Activated T-cell treated with anti-CD3 and anti-CD28 coated beads for 48 hours (primary cell): ENCODE measurements at places on chromosomes 1 and 21.

- DNase-seq: no peak
These were observed 834.0 kb downstream of the USP25 start for GRCh38 chr21:16563795-16564194.

GRCh38 chr1:94989398-94989797, 62.5 kb upstream of the CNN3 start:
- no peak for DNase-seq

GRCh38 chr1:203202431-203203245, 16.1 kb upstream of the CHI3L1 start:
- no peak for DNase-seq

DNA sequence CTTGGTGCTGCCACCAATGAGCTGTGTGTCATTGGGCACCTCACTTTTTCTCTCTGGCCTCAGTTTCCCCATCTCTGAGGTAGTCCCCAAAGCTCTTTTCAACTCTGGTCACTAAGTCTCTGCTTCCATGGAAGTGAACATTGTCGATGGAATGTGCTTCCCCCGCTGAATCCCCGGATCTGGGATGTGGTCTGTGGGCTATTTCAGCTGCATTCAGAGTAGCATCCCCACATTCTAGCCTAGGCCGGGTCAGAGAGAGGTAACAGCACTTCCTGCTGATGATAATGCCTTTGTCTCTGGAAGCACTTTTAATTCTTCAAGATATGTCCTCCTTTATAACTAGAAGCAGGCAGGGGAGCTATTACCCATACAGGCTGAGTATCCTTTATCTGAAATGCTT, 29.8 kb downstream of the RASSF5 start:
- DNase-seq: no peak

DNA sequence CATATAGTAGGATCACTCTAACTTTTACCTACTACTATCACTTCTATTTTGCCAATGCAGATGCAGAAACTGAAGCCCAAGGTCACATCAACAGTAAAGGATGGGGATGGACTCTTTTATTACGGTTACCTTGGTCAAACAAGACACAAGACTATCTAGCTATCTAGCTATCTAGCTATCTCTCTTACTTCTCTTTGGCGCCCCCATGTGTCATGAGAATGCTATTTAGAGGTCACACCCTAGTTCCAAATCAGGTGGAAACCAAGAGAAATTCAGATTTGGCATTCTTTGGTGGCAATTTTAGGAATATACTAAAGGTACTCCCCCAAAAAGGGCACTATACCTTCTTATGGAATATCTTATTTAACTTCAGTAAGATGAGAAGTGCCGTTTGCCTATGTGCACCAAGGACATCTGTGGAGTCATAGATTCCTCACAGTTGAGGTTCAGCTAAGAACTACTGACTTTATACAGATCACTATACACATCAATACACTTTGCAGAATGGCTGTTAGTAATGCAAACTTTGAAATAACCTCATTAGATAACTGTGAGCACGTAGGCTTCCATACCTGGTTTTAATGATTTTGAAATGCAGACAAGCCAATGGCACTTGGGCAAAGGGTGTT, 6.7 kb downstream of the ZNF648 start:
- DNase-seq: no peak

DNA sequence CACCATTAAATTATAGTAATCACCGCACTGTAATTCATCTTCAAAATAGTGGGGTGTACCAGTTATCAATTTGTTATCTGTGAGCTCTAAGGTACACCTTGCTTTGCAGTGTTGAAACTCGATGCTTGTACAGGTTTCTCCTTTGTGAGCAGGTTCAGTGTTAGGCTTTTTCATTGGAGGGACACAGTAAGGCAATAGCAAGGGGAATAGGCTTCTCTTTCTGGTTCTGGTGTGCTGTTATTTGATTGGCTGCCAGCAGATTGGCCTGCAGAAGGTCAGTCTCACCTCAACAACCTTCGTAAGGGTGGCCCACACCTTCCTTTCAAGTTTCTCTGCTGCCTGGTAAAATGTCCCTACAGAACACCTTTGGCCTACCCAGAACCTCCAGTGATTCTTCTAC, 76.2 kb upstream of the B3GALT2 start:
- no peak for DNase-seq

- no peak for DNase-seq
These were observed 17.4 kb upstream of the ACTRT2 start for GRCh38 chr1:3003941-3004270.

DNA sequence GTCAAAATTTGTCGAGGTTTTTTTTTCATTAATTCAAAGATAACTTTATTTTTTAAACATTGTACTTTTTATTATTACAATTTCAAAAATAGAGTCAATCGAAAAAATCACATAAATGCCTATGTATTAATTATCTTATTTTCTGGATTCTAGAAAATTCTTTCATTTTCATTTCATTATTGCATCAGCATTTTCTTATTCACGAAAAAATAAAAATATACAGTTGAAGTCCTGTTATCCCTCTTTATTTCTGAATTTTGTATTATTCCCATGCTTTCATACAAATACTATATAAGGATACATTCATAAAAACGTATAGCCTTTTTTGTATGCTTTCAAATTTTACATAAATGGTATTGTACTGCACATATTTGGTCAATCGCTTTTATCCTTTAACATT, 681.0 kb upstream of the USP24 start:
- no peak for DNase-seq

DNA sequence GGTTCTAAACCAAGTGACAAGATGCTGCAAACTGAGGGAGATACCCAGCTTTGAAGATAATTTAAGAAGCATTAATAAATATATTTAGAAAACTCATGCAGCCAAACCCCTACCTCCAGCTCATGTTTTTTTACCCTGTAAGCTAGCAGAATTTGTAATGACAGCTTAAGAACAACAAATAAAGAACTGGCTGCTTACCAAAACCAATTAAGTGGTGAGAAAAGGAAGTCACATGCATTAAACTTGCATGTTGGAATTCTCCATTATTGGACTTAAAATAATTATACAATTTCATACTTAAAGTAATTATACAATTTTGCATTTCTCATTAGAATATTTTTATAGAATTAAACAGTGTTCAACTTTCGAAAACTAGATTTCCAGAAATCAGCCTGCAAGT, 75.6 kb upstream of the CNIH3 start:
- DNase-seq: no peak

GRCh38 chr1:21668232-21668950, 766 bp downstream of the RAP1GAP start:
- no peak for DNase-seq

- DNase-seq: no peak
These were observed 58.5 kb downstream of the RIMS3 start for GRCh38 chr1:40606978-40607377.

DNA sequence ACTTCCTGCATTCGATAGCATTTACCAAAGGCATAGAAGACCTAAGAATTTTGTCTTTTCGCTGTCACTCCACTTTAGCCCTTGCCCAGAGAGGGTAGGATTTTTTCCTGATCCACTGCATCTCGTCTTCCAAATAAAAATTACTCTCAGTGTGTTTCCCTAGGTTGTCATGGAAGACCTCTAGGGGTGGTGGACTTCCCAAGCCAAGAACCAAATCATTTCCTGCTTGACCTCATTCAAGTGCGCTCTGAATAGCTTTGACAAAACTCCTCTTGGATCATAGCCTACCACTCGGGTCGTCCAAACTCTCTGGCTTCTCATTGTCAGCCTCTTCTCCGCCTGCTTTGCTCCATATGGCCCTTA, 431 bp upstream of the C1orf52 start:
- DNase-seq: no peak

GRCh38 chr1:54091666-54092065, 38.3 kb downstream of the TCEANC2 start:
- no peak for DNase-seq

DNA sequence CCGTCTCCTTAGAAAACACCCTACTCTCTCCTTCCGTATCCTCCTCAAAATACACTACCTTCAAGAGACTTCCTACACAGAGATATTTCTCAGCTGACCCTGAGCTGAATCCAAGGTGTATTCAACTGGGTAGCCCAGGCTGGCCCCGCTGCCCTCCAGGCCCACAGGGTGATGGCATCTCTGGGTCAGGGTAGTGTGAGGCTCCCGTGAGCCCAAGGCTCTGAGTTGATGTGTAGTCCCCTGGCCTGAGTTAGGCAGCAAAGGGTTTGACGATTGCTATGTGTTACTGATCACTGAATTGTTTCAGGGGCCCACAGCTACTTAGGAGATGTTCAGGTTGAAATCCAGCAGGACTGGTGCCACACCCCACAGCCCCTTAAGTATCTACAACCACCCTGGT, 6.7 kb downstream of the INAVA start:
- no peak for DNase-seq

- DNase-seq: no peak
These were observed 51.7 kb downstream of the PRAMEF20 start for GRCh38 chr1:13461977-13462376.

DNA sequence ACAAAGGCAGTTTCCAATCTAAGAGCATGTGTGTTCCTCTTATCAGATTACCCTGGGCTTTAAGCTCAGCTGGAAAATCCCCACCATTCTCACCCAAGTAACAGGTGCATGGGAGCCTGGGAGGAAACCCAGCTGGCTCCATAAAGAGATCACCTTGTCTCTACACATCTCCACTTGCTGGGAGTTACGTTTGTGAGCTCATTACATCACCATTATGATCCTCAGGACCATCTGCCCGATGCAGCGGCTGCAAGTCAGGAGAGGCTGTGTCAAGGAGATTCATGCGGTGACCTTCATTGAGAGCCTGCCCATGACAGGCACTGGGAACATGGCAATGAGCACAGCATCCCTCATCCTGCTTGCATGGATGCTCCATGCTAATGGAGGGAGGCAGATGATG, 618.0 kb downstream of the NPHP4 start:
- DNase-seq: no peak

DNA sequence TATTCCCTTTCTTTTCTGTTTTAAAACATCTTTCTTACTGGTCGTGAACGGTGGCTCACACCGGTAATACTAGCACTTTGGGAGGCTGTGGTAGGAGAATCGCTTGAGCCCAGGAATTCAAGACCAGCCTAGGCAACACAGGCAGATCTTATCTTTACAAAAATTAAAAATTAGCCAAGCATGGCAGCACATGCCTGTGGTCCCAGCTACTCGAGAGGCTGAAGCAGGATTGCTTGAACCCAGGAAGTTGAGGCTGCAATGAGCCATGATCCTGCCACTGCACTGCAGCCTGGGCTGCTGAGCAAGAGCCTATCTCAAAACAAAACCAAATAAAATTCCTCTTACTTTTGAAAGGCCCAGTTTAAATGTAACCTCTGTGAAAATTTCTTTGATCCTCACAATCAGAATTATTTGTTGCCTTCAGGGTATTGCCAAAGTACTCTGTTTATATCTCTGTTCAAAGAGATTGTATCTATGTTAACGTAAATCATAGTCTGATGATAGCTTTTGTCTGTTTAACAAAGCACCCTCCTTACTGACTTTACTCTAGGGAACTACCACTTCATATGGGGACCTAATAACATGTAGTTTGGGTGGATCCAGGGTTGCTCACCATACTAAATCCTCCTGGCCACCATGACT, 71.6 kb downstream of the RERE start:
- no peak for DNase-seq

DNA sequence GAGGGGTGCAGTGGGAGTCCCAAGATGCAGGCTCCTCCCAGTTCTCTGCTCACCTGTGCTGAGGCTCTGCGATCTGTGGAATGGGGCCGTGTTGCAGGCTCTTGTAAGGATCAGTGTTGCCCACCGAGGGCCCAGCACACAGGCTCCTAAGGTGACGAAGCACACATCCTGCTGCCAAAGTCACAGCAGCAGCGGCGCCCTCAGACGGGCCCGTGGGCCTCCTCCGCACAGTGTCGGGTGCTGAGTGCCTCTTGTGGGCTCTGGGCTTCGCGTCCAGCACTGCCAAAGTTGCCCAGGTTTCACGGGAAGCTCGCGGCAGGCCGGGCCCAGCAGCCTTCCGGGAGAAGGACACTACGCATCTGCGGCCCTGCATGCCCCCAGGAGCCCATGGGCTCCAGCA, 72.1 kb upstream of the ABCG1 start:
- DNase-seq: no peak

DNA sequence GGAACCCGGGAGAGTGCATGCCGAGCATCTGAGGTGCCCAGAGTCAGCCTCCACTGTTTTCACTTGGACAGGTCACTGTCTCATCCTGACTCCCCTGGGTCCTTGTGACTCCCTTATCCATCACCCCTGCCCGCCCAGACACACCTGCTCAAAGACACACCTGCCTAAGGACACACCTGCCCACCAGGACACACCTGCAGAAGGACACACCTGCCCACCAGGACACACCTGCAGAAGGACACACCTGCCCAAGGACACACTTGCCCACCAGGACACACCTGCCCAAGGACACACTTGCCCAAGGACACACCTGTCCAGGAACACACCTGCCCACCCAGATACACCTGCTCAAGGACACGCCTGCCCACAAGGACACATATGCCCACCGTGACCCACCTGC, 70.8 kb upstream of the ARHGEF16 start:
- DNase-seq: no peak

- no peak for DNase-seq
These were observed 87.4 kb upstream of the CLDN14 start for GRCh38 chr21:36567216-36567885.

- no peak for DNase-seq
These were observed 86.8 kb downstream of the LRRC8C start for GRCh38 chr1:89719502-89720306.

DNA sequence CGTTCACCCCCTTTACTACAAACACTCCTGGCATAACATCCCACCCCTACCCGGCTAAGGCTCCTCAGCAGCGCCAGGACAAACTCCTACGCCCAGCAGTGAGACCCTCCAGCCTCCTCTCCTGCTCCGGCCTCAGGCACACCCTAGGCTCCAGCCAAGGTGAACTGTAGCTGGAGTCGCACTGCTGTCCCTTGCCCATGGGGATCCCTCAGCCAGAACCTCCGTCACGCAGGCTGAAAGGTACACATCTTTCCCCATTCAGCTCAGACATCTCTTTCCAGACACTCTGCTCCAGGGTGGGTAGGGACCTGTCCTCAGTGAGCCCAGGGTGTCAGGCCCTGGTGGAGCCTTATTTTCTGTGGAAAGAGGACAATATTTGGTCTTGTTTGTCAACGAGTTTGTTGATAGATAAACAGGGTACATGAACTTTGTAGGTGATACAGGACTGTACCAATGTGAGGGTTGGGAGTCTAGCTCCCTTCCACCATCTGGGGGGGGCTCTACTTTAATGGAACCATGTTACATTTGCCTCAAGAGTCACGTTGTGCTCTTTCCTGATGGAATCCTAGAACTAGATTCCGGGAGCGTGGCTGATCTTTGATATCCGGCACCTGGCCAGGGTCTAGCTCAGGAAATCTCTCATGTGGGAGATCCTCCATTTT, 56.5 kb upstream of the SSBP3 start:
- DNase-seq: no peak

- DNase-seq: no peak
These were observed 231.9 kb downstream of the PTPRU start for GRCh38 chr1:29467989-29468900.
